IMR-90 (cell line): ENCODE measurements at places on chromosomes 4 and X. TPM values are rescaled to one million over a fixed set of nuclear protein-coding genes. Genes with fewer than 3 reads are reported as not detected.
A peak's percentile ranks its signal among the peaks of the same experiment; 100 is the strongest.

VCX2 gene
- total RNA-seq, result not detected in 2 replicates

SEC24D gene
- 93.2 and 98.9 TPM in 2 replicates for total RNA-seq

DNA sequence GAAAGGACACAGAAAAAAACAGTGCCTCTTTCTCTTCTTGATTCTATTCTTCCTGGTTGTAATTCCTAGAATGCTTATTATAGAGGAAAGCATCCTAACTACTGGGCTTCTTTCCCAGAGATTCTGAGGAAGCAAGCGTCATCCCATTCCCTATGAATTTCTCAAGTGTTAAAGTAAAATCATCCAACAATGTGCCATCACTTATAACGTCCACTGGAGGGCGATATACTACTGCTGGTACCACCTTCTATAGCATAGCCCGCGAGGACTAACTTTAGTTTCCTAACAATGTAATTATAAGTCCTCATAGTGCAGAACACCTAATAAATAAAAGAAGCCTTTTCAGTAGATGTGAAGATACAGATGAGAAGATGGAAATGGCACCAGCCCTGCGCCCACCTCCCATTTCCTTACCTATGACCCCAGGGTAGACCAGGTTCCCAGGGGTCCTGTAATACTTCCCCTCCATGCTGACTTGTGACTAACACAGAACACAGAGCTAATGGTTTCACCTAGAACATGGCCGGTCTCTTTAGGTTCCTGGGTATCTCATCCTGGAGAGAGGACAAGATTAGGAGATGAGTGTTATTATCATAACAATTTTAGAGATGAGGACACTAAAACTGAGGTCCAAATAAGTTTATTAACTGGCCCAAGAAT is 4.2 kb downstream of the CENPVL3 start:
- peak; percentile 59 for DNase-seq

NALF2 gene
- total RNA-seq, result not detected in 2 replicates

TMPRSS11B gene
- not detected in 2 replicates for total RNA-seq

- peak; percentile 2 for DNase-seq
Measured at GRCh38 chrX:55026143-55026542, 4.6 kb downstream of the ALAS2 start.

SPANXN4 gene
- total RNA-seq, result not detected in 2 replicates
